ENCODE measurements at places on chromosomes 5 and 9.

DNA sequence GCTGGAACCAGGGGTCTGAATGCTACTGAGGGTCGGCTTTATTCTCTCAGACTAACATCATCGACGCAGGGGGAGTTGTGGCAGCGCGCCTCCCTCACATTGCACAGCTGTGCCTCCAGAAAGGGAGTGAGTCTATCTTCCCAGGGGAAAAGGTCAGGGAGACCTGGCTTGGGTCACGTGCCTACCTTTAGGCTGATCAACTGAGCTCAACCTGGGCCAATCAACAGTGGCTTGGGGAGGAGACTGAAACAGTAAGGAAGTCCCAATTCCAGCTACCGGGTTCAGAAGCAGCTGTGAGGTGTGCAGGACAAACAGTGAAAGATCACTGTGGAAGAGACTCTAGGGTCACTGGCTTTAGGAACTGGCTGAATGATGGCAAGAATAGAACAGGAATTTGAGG lies 14.3 kb downstream of the SNX30 start:
- no peak for DNase-seq

GRCh38 chr9:136644343-136644592 lies 18.4 kb upstream of the EGFL7 start:
- no peak for DNase-seq

DNA sequence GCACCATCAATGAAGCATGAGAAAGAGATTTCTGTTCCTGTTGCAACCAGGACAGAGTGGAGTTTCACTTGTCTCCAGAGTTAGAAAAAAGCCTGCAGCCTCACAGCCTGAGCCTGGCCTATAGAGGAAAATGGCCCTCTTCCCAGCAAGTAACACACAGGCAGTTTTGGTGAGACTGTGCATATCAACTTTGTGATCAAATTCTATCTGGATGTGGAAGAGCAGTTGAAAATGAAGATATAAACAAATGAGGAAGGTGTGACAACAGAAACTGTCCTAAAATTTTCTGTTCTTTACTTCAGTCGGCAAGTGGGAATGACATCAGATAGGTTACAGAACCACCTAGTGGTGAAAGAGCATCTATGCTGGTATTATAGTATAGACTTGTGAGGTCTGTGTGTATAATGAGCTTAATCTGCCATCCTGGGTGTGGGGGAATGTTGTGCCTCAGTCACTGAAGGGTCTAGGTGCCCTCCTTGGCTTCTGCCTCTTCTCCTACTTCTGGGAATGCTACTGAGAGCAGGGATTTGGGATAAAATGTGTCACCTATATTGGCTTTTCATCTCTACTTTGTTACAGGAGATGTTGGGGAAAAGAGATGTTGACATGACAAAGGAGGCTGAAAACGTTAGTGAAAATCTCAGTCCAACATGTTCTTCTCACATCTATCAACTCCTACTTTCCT lies 28.2 kb downstream of the YIPF5 start:
- DNase-seq, result no peak

- DNase-seq, result no peak
Measured at GRCh38 chr9:107033966-107034365, 171.0 kb downstream of the ZNF462 start.

All from stimulated activated CD8-positive, alpha-beta memory T cell treated with anti-CD3 and anti-CD28 coated beads, Interleukin-15, amount 100 ng/mL, for 48 hours (primary cell).